ENCODE measurements at places on chromosomes 12 and 14.

- no peak for DNase-seq
These were observed 245.9 kb downstream of the CACNA1C start for GRCh38 chr12:2298556-2299200.

DNA sequence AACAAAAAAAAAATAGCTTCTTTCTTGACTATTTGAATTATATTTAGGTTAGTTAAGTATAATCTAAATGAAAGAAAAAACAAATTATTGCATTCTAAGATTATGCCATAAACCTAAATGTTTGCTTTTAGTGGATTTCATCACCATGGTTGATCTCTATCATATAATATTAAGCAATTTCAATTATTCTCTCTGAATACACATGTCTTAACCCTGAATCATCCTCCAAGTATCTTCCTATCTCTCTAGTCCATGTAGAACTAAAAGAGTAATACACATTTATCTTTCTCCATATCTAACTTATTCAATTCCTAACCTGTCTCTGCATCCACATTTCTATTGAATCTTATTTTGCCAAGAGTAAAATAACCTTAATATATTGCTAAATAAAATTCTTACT lies 59.6 kb downstream of the PPFIA2 start:
- no peak for DNase-seq

DNA sequence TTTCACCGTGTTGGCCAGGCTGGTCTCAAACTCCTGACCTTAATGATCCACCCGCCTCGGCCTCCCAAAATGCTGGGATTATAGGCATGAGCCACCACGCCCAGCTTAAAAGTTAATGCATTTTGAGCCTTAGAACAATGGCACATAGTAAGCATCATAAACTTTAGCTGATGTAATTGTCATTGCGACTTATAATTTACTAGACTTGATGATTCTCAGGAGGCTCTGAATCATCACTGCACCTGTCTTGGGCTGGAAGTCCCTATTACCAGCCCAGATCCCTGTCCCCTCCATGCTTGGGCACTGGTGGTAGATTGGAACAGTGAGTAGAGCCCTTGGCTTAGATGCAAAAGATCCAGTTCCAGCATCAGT lies 26.1 kb downstream of the KMT5A start:
- DNase-seq: no peak

DNA sequence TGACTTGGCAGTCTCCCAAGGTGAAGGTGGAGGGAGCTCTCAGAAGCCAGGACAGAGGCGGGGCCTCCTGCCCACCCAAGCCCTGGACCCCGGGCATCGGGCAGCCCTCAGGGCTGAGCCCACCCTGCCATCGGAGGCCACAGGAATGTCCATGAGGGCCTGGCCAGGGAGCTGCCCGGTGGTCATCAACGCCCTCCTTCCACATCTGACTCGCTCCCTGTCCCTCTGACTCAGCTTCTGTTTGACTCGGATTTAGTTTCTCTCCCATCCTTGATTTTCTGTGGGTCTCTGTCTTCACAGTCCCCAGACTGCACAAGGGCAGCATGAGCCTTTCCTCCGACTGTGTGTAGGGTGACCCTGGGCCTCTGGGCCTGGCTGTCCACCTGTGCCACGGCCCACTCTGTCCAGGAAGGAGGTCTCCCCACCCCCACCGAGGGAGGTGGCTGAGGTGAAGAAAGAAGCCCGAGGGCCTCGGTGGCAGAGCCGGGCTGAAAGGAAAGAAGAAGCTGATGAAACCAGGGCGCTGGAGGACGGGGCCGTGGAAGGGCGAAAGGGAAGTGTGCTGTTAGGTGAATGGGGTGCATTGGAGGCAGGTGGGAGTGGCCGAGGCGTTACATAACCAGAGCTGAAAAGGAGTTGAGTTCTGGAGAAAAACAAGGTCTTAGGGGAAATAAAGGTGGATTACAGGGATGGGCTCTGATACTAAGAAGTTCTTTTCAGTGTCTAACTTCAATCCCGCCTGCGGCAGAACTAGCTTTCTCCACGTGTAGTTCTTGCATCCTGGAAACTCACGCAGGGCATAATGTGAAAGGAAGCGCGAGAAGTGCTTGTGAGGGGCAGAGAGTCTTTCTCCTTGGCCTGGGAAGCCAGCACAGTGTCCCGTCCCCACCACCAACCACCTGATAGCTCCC lies 16.7 kb upstream of the TMEM106C start:
- no peak for DNase-seq

GRCh38 chr12:94789510-94790225 lies 139.3 kb upstream of the TMCC3 start:
- DNase-seq: no peak

DNA sequence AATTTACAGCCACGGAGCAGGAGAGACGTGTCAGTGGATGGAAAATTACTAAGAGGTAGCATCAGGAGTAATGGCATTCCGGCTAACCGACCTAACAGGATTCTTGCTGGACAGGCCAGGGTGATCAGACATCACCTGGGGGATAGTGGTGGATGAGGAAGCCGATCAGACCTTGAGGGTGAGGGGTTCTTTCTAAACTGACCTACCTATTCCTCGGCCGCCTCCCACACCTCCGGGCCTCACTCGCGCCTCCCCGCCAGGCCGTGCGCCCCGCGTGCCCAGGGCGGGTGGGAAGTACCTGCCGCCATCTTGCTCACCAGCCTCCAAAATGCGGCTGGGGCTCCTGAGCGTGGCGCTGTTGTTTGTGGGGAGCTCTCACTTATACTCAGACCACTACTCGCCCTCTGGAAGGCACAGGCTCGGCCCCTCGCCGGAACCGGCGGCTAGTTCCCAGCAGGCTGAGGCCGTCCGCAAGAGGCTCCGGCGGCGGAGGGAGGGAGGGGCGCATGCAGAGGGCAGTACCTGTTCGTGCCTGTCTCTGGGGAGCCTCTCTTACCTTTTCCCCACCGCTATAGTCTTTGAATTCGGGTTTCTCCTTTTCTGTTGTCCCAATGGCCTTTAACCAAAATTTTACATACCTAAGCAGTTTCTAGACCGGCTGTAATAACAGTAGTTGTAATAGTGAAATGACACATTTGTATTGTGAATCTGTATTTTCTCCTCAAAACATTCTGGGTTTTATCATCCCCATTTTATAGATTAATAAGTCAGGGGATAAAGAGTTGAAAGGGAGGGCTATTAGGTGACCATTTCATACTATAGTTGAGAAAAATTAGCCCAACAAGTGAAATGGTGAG lies at the start of gene TMPRSS12:
Gene TMPRSS12, plus strand, starts transcription at position 290 of the 857 bp plus-strand sequence. Its CDS starts 39 bp downstream, at position 329.
- DNase-seq: no peak

DNA sequence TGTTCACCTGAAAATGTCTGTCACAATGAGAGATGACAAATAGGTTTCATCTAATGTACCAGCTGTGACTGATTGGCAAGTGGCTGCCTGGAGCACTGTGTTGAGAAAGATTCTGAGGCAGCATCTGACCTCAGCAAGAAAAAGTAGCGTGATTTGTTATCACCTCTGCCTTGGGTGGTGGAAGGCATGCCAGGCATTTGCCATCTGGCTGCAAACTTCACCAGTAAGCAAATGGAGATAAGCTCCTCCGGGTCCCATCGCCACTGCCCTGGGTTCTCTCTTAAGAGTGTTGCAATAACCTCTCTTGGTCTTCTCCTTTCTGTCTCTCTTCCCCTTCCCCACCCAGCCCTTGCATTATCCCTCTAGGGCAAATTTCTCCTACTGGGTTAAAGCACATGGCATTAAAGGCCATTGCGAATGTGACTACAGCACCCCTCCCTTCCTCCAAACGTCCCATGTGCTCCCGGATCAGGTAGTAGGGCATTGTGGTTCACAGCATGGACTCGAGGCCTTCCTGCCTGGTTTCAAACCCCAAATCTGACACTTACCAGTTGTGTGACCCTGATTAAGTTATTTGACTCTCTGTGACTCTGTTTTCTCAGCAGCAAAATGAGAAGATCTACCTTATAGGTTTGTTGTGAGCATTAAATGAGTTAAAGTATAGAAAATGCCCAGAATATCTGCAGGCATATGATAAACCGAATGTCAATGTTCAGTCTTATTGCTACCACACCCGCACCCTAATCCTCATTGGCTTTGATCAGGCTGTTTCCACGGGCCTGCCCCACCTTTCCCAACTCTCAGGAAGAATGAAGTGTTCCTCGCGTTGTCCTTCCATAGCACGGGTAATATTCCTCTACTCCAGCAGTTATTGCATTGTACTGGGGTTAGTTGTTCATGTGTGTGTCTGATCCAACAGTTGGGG lies 8.2 kb upstream of the LGALS3 start:
- no peak for DNase-seq

DNA sequence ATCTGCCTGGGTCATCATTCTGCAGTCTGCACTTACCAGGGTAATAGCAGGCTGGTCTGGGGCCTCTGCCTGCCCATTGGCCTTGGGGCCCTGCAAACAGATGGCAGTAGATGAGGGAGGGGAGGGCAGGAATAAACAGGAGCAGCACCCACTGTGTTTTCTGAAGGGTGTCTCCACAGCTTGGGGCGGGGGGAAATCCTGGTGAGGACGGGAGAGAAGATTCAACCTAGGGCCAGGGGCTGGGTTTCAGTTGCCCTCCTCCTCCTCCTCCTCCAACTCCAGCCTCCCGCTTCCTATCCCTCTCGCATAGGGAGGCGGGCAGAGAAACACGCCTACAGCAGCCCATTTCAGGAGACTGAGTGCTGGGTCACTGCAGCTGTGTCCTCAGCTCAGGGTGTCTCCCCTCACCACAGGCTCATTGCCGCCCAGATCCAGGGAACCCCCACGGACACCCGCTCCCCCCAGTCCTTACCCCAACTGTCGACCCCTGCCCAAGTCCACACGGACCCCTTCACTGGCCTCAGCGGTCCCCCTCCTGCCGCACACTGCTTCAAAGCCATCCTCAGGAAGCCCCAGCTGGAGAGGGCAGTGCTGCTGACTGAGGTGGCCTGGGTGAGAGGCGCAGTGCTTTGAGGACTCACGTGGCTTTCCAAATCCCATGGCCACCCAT lies 9.1 kb upstream of the KRT80 start:
- no peak for DNase-seq

DNA sequence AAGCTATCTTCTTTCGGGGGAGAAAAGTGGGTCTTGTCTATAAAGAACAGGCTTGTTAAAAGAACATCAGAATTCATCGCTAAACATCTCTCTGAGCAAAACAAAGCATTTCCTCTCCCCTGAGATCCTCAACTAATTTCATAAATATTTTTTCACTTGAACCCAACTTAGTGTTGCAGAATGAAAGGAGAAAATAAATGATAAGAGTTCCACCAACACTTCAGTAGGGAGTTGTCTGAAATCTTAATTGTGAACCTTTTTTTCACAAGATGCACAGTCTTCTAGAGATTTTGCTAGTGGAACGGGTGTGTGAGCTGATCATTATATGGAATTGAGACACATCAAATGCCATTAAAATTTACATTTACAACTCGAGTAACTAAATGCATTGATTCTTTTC lies 1.3 kb upstream of the DAAM1 start:
- no peak for DNase-seq

DNA sequence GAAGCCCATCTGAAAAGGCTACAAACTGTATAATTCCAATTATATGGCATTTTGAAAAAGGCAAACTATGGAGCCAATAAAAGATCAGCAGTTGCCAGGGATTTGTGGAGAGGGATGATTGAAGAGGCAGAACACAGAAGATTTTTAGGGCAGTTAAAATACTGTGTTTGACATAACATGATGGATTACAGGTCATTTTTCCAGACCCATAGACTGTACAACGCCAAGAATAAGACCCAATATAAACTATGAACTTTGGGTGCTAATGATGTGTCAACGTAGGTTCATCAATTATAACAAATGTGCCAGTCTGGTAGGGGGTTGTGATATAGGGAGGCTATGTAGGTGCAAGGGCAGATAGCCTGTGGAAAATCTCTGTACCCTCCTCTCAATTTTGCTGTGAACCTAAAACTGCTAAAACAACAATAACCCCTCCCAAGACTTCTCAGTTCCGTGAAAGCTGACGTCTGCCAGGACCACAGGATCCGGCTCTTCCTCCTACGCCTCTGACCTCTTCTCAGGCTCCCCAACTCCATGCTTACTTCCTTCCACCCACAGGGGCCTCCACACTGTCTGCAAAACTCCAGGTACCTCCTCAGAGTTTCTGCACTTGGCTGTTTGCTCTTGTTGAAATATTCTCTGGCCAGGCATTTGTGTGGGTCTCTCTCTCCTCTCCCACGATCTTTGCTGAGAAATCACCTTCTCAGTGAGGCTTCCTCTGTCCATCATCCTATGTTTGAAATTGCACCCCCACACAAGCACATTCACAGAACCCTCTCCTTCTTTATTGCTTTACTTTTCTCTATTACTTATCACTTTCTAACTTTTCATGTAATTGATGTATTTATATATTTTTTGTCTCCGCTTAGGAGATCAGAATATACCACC lies 131.4 kb downstream of the BBS10 start:
- DNase-seq: no peak

DNA sequence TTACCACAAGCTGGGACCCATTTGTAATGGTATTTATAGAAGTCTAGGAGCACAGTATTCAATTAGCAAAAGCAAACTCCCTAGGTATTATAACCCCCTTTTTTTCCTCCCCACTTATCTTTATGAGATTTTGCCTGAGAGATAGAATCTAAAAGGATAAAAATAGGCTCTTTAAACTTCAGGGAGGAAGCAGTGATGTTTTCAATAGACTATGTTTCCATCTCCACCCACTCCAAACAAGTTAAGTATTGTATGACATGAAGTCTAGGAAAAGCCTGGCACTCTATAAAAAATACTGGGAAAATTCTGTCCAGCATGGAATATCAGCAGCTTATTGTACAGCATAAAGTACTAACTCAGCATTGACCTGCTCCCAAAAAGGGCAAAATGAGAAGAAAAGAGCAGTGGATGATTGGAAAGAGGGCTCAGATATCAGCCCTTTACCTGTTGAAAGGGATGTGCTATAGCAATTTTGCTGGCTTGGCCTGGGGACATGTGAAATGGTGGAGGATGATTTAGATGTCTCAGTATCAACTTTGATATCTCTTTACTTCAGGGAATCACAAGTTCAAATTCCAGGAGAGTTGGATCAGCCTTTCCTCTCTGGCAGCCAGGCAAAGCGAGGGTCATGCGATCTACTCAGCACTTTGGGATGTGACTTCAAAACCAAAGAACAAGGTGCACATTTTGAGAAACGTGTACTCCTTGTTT lies 72.4 kb downstream of the IGF1 start:
- DNase-seq: no peak

DNA sequence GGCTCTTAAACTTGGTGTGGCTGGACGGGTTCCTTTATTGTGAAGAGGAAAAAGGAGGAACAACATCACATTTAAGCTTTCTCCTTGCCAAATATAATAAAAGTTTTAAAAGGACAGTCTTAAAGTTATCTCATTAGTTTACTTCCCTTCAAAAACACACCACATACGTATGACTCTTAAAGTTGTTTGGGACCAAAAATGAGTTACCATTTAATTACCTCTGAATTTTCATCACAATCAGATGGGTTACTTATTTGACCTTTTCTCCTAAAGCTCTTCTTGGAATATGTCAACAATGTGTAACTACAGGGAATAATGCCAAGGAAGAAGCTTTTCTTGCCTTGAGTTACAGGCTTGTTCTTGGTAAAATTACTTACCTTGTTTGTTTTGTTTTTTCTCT lies 16.4 kb downstream of the RAB21 start:
- no peak for DNase-seq

DNA sequence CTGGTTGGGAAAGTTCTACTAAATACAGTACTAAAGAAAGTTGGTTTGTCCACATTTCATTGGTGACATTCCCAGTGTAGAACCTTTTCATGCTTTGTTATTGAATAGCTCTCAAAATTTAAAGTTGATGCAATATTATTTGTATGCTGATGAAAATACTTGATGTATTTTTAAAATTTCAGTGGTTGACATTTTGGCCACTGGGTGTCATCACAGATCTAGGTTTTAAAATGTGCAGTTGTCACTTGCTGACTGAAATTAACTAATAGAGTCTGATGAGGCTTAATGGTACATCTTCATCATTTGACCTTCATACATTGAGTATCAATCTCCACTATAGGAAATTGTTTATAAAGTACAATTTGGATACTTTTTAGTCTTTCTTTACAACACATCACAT lies 37.1 kb downstream of the CMAS start:
- DNase-seq: no peak
